ENCODE measurements at places on chromosomes 16 and 17.

- no peak for DNase-seq
These were observed 5.7 kb downstream of the CDC42EP4 start for GRCh38 chr17:73305845-73306836.

GRCh38 chr17:34447406-34447805, 84.4 kb upstream of the CCL1 start:
- DNase-seq = no peak

GRCh38 chr17:72223866-72224291, 103.1 kb downstream of the SOX9 start:
- peak; percentile 68 for DNase-seq

GRCh38 chr17:83086907-83087787, 7.7 kb downstream of the METRNL start:
- no peak for DNase-seq

DNA sequence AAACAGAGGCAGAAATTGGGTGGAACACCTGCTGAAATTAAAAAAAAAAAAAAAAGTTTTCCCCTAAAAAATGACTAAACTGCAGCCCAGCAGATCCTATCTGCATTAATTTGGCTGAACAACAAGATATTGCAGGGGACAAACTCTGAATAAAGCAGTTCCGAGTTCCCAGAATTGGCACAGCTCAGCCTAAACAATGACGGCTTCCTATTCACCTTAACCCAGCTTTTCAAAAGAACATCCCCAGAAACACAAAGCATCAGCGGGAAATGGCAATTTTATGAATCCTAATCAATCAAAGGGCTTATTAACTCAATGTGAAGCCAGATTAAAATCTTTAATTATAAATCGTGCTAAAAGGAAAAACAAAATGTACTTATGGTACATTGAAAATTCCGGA, 497.8 kb upstream of the ZFHX3 start:
- no peak for DNase-seq

DNA sequence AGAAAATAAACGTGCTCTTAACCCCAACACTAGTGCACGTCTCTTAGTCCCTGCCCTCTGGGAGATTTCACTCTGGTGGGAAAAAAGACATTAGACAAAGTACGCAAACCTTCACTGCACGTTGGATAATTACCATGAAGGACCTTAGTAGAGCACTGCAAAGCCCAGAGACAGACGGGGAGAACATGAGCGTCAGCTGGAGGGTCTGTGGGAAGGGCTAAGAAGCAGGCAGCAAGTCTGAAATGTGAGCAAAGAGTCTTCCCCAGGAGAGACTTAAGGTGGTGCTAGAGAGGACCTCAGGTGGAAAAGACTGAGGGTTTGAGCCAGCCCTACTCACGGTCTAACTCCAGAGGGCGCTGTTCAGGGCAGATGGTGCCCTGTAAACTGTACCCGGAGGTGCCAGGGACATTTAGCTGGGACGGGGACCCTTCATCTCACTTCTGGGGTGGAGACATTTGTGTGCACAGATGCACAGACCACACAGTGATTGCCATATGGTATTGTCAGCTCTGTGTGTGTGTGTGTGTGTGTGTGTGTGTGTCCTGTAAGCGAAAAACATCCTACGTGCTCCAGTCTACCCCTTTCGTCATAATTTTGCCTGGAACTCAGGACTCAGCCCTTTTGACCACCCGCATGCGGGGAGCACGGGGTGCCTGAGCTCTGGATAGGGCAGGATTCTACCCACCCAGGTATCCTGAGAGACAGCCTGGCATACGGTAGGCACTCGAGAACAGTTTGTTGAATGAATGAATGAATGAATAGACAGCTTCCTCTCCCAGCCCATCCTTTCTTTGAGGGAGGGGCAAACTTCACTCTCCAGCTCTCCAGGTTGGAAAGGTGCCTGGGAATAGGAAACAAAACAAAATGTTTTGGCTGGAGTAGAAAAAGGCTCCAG, 10.1 kb upstream of the STAC2 start:
- DNase-seq = peak; percentile 86

- DNase-seq = no peak
These were observed 25.0 kb downstream of the TAC4 start for GRCh38 chr17:49822829-49823228.

- DNase-seq = no peak
These were observed 15.4 kb upstream of the HELZ start for GRCh38 chr17:67260170-67260987.

- no peak for DNase-seq
These were observed 6.3 kb downstream of the LMF1 start for GRCh38 chr16:964356-965035.

Data from ACHN (cell line).